ENCODE measurements at places on chromosomes 6 and 20.

GRCh38 chr6:31467151-31467550, 30.8 kb upstream of the MICB start:
- no peak for DNase-seq

- DNase-seq = no peak
These were observed 7.5 kb downstream of the SNAI1 start for GRCh38 chr20:49990271-49990720.

GRCh38 chr20:19110881-19111460, 101.5 kb upstream of the SLC24A3 start:
- DNase-seq = no peak

DNA sequence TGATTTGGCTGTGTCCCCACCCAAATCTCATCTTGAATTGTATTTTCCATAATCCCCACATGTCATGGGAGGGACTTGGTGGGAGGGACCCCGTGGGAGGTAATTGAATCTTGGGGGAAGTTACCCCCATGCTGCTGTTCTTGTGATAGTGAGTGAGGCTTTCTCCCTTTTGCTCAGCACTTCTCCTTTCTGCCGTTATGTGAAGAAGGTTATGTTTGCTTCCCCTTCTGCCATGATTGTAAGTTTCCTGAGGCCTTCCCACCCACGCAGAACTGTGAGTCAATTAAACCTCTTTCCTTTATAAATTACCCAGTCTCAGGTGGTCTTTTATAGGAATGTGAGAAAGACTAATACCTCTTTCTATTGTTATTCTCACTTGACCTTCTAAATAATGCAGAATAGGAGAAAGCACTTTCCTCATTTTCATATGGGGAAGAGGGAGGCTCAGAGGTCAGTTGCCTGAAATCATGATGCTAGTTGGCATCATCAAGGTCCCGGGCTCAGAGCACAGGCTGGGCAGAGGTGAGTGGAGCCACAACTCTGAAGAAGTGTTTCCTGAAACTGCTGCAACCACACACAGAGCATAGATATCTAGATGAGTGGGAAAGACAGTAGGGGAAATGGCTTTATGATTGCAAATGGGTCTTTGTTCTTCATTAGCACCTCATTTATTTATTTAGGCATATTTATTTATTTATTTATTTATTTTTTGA, 191.0 kb downstream of the QKI start:
- no peak for DNase-seq

GRCh38 chr6:98747960-98748359, 86.4 kb upstream of the POU3F2 start:
- DNase-seq = no peak

DNA sequence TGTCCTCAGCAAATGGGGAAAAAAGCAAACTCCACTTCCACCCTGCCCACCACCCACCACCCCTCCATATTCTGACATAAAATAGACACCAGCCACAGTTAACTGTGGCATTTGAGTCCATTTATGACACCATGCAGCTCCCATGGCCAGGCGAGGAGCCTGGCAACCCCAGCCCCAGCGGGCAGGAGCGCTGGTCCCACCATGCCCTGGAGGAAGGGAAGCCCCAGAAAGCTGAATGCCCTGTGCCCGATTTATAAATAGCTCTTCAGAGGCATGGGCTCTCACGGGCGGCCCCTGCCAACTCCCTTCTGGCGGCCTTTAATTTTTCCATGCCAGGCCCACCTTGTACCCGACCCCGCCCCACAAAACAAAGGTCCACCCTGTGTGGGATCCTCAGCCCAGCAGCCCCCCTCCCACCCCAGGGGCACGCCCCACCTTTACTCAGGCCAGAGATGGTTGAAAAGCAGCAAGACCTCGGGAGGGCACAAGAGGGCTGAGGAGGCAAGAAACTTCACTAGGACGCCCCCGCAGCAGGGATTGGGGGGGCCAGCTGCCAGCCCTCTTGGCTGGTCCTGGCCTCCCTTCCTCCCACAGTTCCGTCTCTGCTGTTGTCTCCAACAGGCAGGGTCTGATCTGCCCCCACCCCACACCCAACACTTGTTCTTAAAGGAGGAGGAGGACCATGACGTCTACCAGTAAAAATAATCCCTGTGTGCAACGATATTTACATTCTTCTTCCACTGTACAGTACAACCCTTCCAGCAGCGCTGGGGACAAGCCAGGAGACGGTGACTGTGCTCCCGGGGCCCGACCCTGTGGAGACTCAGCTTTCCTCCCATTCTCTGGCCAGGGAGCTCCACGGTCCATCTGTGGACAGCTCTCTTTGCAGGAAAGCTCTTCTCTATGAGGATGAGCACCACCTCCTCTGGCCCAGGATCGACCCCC, 115.6 kb upstream of the CDYL start:
- no peak for DNase-seq

DNA sequence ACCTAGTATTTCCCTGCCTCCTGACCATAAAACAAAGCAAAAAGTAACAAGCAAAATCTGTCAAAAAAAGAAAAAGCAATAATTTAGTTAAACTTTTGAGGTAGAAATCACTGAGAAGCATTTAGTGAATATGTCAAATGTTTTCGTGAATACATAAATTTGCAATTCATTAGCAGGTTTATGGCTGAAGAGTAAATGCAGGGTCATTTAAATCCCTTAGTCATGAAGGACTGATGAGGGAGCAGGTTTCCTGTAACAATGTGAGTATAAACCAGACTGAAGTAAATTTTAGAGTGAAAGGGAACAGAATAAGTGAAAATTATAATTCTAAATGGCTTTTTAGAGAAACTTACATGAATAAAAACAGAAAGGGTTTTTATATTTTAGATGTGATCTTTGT, 313.5 kb upstream of the MANEA start:
- no peak for DNase-seq

- DNase-seq = no peak
These were observed 4.8 kb upstream of the MRPS10 start for GRCh38 chr6:42222448-42222847.

DNA sequence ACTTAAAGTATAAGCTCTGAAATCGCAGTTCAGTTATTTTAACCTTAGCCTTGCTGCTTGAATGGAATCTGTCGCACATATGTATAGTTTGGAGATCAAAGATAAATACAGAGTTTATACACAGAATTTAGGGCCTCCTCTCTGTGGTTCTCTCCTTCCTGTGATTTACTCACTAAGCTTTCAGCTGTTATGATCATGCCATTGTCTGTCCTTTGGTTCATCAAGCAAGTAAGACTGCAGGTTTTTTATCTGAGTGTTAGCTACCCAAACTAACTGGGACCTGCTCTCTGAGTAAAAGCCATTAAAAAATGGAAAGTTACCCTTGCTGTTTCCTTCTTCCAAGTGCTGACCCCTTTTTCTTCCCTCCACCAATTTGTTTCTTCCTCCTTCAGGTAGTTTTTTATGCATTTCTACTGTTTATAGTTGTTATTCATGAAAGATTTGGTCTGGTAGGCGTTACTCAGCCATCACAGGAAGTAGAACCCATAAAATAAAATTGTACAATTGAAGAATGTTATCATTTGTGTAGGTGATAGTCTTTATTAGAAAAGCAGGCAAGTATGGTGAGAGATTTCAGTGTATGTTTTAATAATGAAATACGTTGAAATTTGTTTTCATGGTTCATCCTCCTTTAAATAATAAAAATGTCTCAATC, 33.7 kb upstream of the SUMO4 start:
- DNase-seq = no peak

- peak; percentile 48 for DNase-seq
These were observed 75.2 kb upstream of the GLP1R start for GRCh38 chr6:38973178-38974057.
